ENCODE measurements at places on chromosomes 6 and 20.

GRCh38 chr6:157457787-157458186 is 76.8 kb downstream of the ZDHHC14 start:
- DNase-seq = no peak

DNA sequence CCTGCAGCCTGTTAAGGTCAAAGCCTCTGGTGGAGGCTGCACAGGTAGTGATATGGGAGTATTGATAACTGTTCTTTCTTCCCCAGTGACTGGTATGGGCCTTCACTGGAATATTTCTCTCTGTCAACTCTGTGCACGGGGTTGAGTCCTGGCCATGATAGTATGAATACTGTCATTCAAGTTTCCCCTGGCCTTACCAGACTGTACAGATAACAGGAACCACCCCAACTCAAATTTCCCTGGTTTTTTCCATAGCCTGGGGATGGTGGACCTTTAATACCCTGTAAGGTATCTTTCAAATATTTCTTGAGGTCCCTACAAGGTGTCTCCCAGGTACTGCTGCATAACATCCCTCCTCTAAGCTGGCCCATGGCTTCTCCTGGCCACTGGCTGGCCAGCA is 51.4 kb upstream of the TNFAIP3 start:
- DNase-seq = no peak

- no peak for DNase-seq
Measured at GRCh38 chr6:4809999-4810918, 34.1 kb downstream of the CDYL start.

DNA sequence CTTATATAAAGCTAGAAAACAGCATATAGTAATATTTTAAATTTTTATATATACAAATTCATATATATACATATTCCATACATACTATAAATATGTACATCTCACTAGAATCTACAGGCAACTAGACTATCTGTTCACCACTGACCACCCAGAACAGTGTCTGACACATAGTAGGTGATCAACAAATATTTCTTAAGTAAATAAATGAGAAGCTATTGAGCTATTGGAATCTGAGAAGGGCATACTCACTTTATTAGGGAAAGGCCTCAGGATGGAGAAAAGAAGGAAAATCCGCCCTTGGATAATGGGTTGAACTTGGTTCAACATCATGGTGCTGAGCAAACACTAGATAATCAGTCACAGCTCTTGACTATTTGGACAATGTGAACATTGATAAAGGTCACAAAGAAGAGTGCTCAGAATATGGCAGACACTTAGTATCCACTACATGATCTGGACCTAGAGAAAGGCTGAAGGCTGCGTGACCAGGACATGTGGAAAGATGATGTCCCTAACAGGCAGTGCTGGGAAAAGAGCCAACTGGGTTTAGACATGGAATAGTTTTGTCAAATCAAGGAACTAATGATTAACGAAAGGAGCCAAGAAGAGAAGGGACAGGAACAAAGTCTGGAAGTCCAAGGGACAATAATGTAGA is 186.1 kb downstream of the TASP1 start:
- no peak for DNase-seq

- DNase-seq = no peak
Measured at GRCh38 chr6:159121486-159121885, 47.7 kb upstream of the FNDC1 start.

DNA sequence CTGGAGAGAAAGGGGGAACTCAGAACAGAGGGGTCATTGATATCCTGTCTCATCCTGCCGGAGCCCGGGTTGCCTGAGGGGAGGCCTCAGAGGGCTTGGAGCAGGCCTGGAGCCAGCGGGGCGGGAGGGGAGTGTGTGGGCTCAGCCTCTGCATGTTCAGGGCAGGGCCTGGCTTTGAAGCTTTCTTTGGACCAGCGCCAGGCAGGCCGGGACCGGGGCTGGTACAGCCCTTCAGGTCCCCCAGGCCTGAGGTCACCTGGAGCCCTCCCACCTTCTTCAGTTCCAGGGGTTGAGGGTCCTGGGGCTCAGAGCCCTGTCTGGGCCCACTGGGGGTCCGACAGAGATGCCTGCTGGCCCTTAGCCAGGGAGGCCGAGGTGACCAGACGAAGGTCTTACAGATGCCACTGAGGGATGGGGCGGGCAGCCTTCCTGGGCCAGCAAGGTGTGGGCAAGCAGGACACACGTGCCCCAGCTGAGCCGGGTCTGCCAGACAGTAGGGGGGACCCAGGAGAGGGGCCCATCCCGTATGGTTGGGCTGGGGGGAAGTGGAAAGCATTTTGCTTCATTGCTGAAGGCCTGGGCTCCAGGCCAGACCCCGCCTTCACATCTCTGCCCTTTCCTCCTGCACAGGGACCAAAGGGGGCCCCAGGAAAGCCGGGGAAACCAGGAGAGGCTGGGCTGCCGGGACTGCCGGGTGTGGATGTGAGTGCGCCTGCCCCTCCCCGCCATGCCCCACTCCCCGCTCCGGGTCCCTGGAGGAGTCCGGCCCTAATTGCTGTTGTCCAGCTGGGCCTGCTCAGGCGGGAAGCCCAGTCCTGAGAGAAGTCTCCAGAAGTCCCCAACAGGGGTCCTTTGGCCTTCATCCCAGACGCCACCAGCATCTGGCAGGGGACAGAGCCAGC is 2.0 kb downstream of the COL9A3 start:
- peak; percentile 52 for DNase-seq

DNA sequence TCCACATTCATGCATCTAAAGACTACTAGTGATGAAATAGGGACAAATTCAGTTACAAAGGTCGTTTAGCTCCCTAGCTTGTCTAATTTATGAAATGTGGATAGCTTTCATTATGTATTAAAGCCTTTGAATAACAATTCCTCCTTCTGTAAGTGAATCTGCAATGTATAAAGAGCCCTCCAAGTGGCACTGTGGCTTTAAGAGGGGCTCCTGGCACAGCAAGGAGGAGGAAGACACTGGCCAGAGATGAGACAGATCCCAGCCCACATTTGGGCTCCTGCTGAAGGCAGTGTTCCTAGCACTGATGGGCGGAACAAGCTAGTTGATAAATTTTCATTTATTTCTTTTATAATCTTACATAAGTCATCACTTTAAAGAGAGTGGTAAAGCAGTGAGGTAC is 17.6 kb upstream of the FUCA2 start:
- no peak for DNase-seq

- DNase-seq = peak; percentile 92
Measured at GRCh38 chr6:10404107-10404798, 10.6 kb downstream of the TFAP2A start.

DNA sequence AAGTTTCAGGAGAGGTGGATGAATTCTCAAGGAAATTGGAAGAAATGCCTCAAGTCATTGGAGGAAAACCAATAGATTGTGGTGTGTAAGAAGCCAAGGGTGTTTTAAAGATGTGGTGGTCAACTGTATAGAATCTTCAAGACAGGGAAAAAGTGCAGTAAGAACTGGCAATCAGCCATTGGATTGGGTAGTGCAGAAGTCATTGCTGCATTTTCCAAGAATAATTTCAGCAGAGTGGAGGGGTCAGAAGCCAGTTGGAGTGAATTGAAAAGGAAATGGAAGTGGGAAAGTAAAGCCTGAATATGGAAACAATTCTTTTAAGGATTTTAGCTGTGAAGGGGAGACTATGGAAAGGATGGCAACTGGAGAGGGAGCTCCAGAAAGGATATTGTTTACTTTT is 128.2 kb upstream of the TMEM170B start:
- no peak for DNase-seq

- DNase-seq = no peak
Measured at GRCh38 chr6:160275511-160276003, 16.9 kb upstream of the SLC22A2 start.

DNA sequence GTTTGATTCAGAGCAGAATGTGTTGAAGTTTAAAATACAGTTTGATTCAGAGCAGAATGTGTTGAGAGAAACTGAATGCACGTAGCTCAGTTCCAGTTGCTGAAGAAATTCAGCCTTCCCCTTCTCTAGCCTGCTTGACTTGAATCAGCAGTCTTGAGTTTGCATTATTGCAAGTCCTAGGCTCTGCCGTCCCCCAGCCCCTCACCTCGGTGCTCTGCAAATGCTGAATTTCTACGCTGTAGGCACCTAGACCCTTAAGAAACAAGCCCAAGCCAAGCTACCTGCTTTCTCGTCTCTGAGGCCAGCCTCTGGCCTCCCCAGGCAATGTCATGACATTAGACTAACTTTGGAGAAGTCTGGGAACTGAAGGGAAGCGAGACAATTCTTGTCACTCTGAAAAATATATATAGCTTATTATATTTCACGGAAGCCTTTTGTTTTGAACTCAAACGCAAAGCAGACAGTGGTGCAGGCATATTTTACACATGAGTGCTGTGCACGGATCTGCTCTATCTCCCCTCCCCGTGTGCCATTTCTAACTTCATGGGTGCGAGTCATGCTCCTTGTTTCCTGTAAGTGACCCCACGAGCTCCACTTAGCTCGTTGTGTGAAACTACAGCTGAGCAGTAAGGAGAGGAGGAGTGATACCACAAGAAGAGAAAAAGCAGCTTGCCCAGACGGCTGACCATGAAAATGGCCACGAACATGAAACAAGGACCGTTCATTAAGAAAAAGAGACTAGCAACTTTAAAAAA is 71.4 kb upstream of the DUSP22 start:
- DNase-seq = no peak

DNA sequence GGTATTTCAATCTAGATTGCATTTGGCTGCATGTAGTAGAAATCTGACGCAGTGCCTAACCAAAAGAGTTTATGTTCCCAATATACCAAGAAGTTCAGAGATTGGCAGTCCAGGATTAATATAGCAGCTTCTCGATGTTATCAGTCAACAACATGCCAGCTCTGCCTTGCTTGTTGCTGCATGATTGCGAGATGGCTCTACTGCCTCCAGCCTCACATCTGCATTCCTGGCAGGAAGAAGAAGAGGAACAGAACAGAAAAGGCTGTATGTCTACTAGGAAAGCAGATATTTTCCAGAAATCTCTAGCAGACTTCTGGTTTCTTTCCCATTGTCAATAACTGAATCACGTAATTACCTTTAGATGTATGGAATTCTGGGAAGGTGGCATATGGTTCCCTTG is 60.8 kb downstream of the SLC35D3 start:
- DNase-seq = no peak

GRCh38 chr6:87277123-87277522 is 45.3 kb upstream of the SMIM8 start:
- no peak for DNase-seq

GRCh38 chr6:70693887-70694286 is 26.2 kb downstream of the SMAP1 start:
- no peak for DNase-seq

GRCh38 chr6:151089978-151090377 is 149.8 kb upstream of the AKAP12 start:
- DNase-seq = peak; percentile 3

- DNase-seq = peak; percentile 5
Measured at GRCh38 chr20:2599288-2600006, 53.0 kb upstream of the NOP56 start.

- peak; percentile 79 for DNase-seq
Measured at GRCh38 chr6:113825781-113826180, 31.4 kb upstream of the MARCKS start.

DNA sequence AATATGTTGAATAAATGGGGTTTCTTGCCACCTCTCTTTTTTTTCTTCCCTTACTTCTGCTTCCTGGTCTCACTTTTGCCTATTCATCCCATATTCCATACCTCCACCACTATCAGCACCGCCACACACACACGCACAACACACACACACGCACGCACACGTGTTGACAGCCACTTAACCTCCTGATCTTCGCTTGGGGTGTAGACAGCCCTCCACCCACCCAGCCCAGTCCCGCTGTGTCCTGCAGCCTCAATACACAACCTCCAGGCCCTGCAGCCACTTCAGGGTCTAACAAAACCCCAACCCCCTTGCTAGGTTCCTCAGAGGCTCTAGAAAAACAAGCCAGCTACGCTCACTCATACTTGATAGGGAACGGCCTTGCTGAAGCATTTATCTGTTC is 72.3 kb downstream of the LINC00237 start:
- DNase-seq = no peak

GRCh38 chr6:125816828-125817280 is 26.1 kb downstream of the NCOA7 start:
- DNase-seq = no peak

GRCh38 chr6:132524646-132525045 is 11.7 kb upstream of the STX7 start:
- DNase-seq = no peak

- no peak for DNase-seq
Measured at GRCh38 chr20:63544958-63545516, 2.5 kb downstream of the SRMS start.

- no peak for DNase-seq
Measured at GRCh38 chr6:148261470-148261869, 81.2 kb upstream of the SASH1 start.

GRCh38 chr6:117989086-117989485 is 82.0 kb downstream of the SLC35F1 start:
- DNase-seq = no peak

DNA sequence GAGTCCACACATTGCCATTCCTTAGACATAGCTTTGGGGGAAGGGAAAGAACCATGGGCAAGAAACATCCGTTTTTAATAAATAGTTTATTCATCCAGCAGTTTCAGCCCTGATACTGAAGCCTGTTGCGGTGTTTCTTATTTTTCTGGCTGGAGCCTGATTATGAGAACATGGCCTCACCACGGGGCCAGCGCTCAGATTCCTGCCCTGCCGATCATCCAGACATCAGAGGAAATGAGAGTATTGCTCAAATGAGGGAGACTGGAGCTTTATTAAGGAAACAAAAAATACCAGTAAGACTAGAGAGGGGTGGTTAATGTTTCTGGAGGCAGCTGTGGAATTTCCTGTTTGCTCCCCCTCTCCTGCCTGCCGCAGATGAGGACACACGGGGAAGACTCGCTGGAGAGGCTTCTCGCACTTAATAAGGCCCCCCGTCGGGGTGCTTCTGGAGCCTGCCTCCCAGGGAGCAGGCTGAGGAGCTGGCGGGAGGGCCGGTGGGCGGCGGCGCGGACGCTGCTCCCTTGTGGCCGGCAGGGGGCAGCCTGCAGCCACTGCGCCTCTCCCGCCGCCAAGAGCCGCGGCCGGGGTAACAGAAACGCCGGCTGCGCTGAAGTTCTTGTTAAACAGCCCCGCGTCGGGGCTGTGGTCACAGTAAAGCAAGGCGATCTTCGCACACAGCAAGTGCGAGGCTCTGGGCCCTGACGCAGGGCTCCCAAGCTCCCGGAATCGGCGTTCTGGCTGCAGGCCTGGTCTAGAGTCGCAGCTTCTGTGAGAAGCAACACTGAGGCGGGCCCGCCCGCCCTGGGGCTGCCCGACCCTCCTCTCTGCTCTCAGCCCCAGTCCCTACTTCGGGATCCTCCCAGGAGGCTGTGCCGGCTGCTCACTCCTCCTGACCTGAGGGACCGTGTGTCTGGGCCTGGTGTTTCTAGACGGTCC is 17.5 kb downstream of the LEMD2 start:
- peak; percentile 62 for DNase-seq

DNA sequence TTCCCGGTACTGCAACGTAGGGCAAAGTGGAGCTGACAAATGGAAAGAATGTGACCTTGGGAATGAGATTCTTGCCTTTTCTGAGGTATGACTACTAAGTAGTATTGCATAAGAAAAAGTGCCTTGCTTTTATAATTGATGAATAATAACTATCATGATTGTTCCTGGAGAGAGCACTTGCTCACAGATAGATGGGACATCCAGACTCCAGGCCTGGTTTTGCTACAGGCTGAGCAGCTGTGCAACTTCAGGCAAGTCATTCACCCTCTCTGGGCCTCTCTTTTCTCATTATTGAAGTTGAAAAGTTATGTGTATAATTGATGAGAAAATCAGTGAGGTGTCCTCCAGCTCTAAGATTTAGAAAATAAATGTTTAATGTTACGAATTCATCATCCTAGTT is 53.6 kb upstream of the MBOAT1 start:
- no peak for DNase-seq

Data from NCI-H1092 treated with DMSO at 0.1 percent for 48 hours (cell line).